ENCODE measurements at places on chromosomes 5 and 9.

GRCh38 chr5:57695706-57696388 lies 213.2 kb upstream of the ACTBL2 start:
- DNase-seq, result no peak

DNA sequence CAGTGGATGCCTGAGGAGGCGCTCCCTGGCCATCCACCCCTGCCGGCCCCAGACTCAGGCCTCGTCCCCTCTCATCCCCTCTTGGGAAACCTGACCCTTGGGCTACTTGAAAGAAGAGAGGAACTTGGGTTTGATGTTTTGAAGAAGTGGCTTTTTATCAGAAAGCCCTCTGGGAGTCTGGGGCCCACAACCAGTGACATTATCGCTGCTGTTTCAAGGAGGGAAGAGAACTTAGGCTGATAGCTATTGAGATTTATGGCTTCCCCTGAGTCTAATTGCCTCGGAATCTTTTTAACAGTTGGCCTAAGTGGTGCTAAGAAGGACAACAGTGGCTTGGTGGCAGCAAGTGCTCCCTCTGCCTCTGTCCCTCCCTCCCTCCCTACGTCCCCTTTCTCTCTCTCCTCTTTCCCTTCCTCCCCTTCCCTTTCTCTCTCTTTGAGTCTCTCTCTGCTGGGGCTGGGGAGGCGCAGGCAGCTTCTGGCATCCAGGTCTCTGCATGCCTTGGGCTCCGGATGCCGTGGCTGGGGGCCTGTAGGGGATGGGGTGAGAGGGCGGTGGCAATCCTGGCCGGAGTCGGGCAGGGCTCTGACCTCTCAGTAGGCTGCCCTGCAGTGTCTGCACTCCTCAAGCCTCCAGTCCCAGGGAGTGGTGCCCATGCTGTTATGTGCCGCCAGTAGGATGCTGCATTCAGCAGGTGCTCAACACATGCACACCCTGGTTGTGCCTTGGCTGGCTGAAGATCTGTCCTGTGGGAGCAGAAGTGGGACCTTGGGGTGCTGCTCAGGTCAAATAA lies 49.6 kb upstream of the RXRA start:
- DNase-seq, result no peak

DNA sequence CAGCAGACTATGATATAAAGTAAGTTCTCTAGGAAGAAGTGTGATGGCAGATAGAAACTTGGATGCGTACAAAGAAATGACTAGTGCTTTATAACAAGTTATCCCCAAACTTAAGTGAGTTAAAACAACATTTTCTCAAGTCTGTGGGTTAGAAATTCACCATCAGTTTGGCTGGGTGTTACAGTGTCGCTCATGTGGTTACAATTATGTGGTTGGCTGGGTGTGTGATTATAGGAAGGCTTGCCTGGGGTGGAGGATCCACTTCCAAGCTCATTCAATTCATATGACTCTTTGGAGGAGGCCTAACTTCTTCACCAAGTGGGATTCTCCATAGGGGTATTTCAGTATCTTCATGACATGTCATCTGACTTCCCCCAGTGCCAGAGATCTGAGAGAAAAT lies 10.3 kb upstream of the C9orf40 start:
- no peak for DNase-seq

- DNase-seq, result no peak
These were observed 445.5 kb downstream of the MED10 start for GRCh38 chr5:5932824-5933223.

- no peak for DNase-seq
These were observed 124.9 kb downstream of the FGF1 start for GRCh38 chr5:142561029-142561428.

GRCh38 chr9:126375386-126375785 lies 48.8 kb downstream of the MVB12B start:
- no peak for DNase-seq

DNA sequence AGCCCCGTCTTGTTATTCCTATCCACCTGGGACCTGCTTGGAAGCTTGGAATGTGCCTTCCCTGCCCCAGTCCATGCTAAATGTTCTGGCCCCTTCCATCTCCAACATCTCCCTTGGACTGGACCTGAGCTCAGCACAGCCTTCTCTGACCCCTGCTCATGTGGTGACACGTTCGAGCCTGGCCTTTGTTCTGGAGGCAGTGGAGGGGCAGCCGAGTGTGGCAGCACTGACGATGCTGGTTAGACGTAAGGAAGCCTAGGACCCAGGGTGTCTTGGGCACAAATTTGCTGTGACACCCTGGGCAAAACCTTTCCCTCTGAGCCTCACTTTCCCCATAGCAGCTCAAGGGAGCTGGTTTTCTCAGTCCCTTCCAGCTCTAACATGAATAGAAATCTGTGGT lies 3.9 kb downstream of the SPACA9 start:
- no peak for DNase-seq

- DNase-seq, result no peak
These were observed 223.6 kb upstream of the EFNA5 start for GRCh38 chr5:107894361-107894760.

Measured in activated T-helper 2 cell treated with anti-CD3 and anti-CD28 coated beads, Interferon-gamma antibody, Interleukin-2, Interleukin-4, amounts not matched to agents 10 μg/mL and 5 μg/mL and 100 μg/mL, durations not matched to agents 14 hours and 24 hours and 36 hours (primary cell).